Right forelimb (tissue), 1 donor: ENCODE measurements at places on chromosomes 13 and 19.

DNA sequence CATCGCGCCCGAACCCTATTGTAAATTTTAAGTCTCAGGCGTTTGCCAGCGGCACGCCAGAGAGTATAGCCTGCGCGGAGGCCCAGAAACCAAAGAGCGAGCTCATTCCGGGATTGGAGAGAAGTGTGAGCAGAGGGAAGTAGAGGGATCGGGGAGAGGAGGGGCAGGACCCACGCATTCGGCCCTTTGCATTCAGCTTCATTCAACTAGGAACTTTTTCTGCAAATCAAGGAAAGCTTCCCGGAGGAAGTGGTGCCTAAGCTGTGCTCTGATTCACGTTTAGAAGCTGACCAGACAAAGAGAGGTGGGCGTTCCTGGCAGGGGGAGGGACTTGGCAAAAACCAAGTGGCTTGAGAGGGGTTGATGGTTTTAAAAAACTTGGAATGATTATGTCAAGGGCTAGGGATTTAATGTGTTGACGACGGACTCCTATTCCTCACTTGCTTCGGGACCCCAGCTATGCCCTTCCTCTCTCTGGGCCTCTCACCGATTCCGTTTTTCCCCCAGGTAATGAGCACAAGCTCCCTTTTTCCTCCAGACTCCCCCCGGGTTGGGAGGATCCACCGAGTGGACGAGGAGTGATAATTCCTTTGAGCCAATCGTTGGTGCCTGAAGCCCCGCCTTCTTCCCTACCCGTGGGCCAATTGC is 811 bp upstream of the PRMT1 start:
- DNase-seq, result no peak

DNA sequence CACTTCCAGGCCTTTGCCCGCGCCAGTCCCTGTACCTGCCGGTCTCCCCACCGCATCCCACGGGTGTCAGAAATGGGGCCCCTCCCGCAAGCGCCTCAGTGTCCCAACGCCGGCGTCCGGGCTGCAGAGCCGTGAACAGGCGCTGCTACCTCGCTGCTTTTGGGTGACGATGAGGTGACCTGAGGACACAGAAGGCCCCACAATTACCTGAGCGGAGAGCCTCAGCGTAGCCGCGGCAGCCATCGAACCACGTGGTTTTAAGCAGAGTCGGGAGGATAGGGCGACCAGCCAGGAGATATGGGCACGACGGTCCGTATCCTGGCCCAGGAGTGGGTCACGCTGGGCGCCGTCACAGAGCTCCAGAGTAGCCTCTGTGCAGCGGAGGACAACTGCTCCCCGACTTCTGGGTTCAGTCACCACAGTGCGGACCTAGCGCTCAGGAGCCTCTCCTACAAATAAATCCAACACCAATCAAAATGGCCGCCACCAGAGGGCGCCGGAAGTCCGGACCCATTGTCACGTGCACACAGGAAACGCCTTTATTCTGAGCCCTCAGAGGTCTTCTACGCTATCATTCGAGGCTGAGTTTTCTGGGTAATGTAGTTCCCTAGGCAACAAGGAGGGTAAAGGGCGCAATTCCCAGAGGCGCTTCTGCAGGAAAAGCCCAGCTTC is at the start of gene ZNF814:
TSS of gene ZNF814 (minus strand) at position 478 of the 672 bp plus-strand sequence. CDS start at position 243, 235 bp downstream.
- DNase-seq, result peak; percentile 90

DNA sequence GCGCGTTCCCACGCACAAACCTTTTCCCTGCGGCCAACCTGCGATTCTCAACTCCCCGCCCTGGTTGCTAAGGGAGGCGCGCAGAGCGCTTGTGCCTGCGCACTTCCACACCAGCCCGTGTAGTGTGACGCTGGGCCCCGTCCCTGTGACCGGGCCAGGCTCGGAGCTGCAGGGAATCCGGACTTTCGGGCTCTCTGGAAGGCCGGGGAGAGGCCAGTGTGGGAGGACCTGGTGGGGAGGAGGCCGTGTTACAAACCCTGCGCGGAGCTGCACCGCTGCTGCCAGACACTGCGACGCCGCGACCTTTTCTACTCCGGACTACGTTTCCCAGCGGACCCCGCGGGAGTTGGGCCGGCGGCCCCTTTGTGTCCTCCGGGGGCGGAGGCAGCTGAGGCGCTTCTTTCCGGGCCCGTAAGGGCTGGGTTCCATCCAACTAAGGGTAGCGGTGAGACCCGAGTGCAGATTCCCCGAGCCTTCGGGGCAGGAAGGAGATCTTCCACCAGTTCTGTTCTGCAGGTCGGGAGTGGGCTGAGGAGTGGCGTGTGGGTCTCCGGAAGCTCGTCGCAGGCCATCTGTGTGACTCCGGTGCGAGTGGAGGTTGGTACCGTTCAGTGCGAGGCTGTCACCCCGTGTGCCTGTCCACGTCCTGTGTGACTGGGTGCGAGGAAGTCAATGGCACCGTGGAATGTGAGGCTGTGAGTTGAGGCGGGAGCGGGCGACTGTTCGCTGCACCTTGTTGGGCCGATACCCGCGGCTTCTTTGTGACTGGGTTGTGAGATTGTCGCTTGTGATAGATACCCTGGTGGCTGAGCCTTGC is at the start of gene ZNF570:
TSS of gene ZNF570 (plus strand) at position 396 of the 817 bp plus-strand sequence. CDS start 999 bp downstream, outside the sequence.
- DNase-seq, result peak; percentile 93

- DNase-seq, result no peak
Measured at GRCh38 chr19:5218963-5219530, 121.6 kb downstream of the PTPRS start.

DNA sequence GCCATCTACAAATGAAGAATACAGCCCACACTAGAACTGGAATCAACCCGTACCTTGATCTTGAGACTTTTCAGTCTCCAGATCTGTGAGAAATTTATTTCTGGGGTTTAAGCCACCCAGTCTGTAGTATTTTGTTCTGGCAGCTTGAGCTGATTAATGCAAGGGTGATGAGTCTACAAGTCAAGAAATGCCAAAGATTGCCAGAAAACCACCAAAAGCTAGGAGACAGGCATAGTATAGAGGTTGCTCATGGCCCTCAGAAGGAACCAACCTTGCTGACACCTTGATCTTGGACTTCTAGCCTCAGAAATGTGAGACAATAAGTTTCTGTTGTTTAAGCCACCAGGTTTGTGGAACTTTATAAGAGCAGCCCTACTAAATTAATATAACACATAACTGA is 428.2 kb upstream of the KLF12 start:
- DNase-seq, result no peak

DNA sequence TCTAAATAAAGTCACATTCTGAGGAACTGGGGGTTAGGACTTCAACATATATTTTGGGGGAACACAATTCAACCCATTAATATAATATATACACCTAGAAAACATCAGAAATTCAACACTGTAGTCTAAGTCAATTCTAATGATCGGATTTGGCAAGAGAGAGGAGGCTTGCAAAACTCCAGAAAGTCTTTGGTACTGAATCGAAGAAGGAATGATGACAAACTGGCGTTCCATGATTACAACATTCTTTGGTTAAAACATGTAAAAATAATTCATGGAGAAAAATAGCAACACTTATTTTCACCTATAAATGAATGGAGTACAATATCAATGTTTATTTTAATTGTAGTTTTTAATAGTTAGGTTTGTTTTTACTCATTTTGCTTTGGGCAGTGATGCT is 62.4 kb downstream of the MBNL2 start:
- no peak for DNase-seq

- DNase-seq, result no peak
Measured at GRCh38 chr19:8642561-8642960, 12.1 kb downstream of the NFILZ start.

DNA sequence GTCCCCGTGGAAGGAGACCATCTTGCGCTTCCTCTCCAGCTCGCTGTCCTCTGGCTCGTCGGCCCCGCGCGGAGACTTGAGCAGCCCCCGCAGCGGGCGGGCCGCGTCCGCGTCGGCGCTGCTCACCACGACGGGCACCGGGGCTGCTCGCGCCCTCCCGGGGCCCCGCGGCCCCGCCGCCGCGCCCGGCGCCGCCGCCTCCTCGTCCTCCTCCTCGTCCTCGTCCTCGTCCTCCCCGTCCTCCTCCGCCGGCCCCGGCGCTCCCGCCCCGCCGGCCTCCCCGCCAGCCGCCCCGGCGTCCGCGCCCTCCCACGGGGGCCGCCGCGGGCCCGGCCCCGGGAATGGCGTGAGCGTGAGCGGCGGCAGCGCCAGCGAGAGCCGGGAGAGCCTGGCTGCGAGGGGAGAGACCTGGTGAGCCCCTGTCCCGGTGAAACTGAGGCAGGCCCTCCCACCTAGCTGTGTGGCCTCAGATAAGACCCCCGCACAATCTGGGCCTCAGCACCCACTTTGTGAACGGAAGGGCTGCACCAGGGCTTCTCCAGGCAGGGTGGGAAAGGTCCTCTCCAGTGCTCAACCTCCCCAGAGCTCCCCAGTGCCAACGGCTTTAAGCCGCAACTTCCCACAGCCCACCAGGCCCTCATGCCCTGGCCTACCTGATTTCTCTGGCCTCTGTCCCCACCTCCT is 17.8 kb downstream of the LMTK3 start:
- no peak for DNase-seq

DNA sequence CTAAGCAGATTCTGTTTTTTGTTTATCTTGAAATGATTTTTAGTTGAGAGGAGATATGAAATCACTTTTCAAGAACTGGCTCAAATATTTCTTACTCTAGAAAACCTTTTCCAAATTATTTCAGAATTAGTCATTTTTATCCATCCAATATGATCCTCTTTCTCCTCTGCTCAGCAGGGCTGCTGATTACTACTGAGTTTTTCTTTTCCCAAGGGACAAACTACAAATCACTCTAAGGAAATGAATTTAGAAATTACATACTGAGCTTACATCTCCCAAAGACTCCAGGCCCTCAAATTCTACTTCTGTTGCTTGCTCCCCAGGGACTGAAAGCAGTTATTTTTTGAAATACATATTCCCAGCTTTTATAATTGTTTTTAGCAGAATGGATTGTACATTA is 87.4 kb upstream of the UFM1 start:
- no peak for DNase-seq

GRCh38 chr19:40697007-40697406 is 6.6 kb upstream of the NUMBL start:
- DNase-seq, result no peak

DNA sequence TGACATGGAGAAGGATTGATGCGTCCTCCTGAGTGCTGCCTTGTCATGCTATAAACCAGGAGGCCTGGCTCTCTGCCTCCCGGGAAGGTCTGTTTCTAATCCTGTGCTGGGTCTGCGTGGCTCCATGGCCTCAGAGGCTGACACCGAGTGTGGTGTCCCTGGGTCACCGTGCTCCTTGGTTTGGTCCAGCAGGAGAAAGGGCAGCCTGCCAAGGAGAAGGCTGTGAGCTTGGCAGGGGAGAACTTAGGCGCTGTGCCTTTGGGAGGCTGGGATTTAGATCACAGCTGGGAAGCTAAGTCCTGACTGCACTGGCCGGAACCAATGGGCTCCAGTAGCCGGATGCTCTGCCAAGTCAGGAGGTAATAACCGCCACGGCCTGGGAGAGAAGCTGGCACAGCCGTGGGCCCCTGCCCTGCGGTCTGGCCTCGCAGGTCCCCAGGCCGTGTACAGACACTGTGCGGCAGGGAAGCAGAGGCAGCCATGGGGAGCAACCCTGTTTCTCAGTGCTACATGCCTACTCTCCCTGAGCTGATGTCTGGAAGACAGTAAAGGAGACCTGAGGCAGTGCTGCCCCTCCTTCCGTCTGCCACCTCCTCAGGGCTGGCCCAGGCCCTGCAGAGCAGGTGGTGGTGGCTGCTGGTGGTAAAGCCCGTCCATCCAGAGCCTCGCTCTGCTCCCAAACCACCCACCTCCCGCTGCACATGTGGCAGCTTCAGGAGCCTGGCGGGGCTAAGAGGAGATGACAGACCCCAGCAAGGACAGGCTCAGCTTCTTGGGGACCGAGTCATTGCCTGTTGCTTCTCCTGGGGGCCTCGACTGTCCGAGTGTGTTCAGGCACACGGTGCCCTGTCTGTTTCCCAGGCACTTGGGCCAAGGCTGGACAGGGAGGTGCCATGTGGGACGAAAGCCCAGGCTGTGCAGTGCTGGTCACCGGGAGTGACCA is 44.9 kb downstream of the C13orf46 start:
- DNase-seq, result peak; percentile 76

- DNase-seq, result no peak
Measured at GRCh38 chr13:113903912-113904311, 40.0 kb upstream of the GAS6 start.

DNA sequence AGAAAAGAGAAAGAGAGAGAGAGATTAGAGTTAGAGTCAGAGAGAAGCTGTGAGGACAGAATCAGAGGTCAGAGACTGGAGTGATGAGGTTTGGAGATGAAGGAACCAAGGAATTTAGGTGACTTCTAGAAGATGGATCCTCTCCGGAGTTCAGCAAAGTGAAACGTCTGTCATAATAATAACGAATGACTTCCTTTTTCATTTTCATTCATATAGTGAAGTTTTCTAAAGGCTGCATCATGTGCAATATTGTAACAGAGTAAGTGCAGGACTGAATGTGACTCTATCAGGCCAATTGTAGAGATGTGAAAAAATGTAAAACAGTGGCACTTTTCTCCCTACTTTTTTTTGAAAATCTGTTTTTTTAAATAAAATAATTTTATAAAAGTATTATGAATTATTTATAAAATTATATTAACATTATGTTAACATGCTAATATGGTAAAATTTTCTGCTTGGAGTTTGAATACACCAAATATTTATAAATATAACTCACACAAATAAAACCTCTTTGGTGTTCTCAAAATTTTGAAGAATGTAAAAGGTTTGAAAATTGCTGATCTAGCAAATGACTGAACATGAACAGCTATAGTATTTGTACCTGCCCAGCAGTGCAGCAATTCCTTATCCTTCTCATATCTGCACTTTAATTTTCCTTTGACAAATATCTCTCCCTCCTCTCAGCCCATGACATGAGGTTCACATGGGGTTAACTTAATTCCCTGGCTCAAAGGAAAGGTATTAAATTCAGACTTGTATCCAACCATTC is 4.2 kb upstream of the TNFSF11 start:
- DNase-seq, result no peak
